GDM1 (cell line): ENCODE measurements at places on chromosomes 5 and 9.

- no peak for DNase-seq
These were observed 1.9 kb downstream of the LRRC19 start for GRCh38 chr9:27003426-27004077.

DNA sequence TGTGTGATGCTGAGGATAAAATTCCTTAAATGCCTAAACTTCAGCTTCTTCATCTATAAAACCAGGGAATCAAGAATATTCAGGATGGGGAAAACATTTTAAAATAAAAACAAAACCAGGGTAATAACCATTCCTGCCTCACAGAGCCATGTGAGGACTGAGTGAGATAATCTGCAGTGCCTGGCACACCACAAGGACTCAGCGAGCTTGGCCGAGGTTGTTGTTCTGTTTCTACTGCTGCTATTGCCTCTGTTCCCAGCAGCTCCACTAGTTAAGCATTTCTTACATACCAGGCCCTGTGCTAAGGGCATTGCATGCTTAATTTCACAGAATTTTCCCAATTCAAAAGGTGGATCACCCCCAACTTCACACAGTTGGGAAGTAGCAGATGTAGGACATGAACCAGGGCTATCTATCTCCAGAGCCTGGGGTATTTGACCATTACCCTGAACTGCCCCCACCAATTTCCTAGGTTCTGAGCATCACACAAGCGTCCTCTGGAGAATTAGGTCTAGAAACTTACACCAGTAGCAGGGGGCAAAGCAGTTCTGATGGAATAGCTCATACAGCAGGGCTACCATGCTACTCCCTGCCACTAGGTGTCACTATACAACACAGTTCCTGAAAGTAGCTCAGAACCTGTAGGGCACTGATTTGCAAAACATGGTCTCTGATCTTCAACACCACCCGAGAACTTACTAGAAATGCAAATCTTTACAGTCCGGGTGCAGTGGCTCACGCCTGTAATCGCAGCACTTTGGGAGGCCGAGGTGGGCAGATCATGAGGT is 74.3 kb downstream of the LRSAM1 start:
- DNase-seq: no peak

GRCh38 chr9:38106488-38106887 is 37.5 kb upstream of the SHB start:
- no peak for DNase-seq

GRCh38 chr5:88707216-88707965 is 175.6 kb downstream of the MEF2C start:
- no peak for DNase-seq

- no peak for DNase-seq
These were observed 362.1 kb downstream of the EBF1 start for GRCh38 chr5:158737536-158738027.
